ENCODE measurements at places on chromosomes 5 and 9.

GRCh38 chr5:96680759-96681470 is 18.7 kb downstream of the CAST start:
- DNase-seq = no peak

GRCh38 chr9:6413365-6414246 is 607 bp downstream of the UHRF2 start:
- no peak for DNase-seq

DNA sequence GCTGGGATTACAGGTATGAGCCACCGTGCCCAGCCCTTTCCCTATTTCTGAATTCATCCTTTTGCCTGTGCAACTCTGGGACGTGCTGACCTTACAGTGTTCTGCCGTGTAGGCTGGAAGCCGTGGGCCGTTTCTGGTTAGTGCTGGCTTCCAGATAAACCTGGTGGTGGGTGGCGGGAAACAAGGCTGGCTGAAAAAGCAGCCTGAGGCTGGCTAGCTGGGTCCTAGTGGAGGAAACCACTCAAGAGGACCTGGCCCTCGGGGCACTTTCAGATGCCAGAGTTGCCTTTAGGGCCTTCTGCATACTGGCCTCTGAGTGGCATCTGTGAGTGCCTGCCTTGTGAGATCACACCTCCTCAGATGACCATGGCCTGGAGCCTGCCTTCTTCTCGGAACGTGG is 26.9 kb downstream of the GALNT12 start:
- DNase-seq = no peak

DNA sequence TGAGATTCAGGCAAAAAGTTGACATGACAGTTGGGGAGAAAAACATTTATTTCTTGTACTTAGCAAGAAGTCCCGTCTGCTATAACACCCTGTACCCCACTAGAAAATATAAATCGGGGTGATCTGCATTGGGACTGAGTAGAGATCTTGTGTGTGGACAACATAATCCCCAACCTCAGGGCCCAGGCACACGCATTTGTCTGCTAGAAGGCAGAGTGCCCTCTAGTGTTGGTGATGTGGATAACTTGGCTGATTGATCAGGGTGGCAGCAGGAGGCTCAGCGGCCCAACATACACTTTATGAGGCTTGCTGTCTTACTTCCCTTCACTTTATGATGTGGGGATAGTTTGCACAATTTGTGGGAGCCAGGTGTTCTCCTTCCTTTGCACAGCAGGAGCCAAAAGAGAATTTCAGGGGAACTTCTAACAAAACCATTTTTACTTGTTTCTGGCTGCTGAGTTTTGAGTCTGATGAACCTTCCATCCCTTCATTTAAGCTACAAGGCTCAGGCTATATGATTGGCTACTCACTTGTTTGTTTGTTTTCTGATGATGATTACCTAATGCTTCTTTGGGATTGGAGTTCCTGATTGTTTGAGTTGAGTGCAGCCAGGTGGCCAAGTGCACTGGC is 263.2 kb downstream of the DMAC1 start:
- peak; percentile 33 for DNase-seq

DNA sequence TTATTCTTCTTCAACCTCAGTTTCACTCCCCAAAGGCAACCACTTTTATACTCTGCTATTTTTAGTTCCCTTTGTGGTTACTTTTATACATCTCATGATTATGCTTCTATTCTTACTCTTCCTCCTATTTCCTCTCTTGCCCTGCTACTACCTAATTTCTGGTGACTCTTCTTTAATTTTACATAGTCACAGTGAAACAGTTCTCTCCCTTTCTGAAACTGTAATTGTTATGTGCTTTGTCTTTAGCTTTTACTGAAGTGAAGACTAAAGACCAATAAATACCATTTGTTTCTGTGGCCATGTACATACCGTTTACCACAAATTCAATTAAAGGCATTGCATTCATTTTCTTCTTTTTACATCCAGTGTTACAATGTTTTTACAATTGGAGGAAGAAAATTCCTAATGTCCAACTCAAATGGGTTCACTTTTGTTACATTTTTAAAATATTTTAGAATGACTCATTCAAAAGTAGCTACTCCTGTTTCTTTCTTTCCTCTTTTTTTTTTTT is 410.6 kb downstream of the PSAT1 start:
- peak; percentile 51 for DNase-seq

GRCh38 chr5:71699751-71700150 is 19.3 kb upstream of the CARTPT start:
- DNase-seq = no peak

DNA sequence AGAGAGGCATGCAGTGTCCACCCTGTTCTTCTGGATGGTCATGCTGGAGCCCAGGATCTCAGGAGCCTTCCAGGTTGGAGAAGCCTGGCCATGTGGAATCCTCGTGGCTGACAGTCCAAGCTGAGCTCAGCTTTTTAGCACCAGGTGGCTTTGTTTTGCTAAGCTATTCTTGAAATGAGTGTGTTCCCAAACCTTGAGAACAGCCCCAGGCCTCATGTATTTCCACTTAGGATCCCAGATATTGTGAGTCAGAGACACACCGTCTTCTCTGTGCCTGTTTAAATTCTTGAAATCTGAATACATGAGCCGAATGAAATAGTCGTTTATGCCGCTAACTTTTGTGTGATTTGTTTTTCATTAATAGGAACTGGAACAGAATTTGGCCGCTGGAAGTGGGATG is 61.2 kb downstream of the IRX2 start:
- no peak for DNase-seq

DNA sequence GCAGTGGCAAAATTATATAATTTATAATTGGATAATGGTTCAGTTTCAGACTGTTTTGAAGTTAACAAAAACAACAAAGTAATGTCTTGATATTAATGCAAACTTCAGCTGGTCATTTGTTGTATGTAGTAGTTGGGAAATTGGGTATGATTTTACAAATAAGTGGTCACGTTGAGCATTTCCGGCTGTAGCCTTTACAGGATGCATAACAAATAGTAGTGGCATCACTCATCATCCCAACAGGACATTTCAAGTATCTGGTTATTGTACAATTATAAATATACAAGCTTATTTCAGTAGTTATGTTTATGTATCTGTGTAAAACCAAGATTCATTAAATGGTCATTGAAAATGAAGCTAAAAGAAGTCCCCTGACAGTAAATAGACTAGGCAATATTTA is 72.9 kb downstream of the SMIM15 start:
- DNase-seq = no peak

GRCh38 chr9:91017245-91017644 is 215.6 kb downstream of the SYK start:
- DNase-seq = no peak

GRCh38 chr5:83401775-83402174 is 69.8 kb upstream of the VCAN start:
- no peak for DNase-seq

GRCh38 chr9:121658166-121658565 is 6.7 kb downstream of the DAB2IP start:
- no peak for DNase-seq

DNA sequence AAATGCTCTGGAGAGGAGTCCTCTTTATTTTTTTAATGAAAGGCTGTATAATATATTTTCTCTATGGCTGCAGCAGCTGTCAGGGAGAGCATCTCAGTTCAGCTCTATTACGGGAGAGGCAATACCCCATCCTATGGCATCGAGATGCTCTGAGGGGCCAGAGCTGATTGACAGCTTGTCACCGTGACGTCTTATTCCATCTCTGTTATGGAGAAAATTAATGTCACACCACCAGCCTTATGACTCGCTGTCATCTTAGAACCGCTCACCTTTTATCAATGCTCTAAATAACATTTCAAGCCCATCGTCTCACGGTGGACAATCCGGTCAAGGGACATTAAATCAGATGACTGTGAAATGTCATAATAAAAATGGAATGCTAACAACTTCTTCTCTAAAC is 273.5 kb downstream of the SLF1 start:
- no peak for DNase-seq

DNA sequence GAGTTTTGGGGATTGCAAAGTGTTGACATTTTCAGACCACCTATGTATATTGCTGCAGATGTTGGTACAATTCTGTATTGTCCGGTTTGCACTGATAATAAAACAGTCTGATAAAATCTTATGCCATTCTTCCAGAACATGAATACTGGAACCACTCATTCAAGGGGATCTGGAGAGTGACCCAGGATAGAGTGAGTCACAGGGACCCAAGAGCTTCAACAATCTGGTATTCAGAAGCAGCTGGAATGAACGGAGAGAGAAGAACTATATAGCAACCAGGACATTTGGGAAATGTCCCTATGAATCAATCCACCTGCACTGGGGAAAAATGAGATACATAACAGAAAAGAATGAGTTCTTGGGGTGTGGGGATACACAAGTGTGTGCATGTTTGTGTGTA is 73.3 kb downstream of the SH3TC2 start:
- DNase-seq = no peak

GRCh38 chr9:456365-456764 is 241.7 kb downstream of the DOCK8 start:
- no peak for DNase-seq

GRCh38 chr5:66021585-66021984 is 95.2 kb downstream of the ERBIN start:
- DNase-seq = no peak

- no peak for DNase-seq
Measured at GRCh38 chr5:128684961-128685360, 146.9 kb upstream of the FBN2 start.

DNA sequence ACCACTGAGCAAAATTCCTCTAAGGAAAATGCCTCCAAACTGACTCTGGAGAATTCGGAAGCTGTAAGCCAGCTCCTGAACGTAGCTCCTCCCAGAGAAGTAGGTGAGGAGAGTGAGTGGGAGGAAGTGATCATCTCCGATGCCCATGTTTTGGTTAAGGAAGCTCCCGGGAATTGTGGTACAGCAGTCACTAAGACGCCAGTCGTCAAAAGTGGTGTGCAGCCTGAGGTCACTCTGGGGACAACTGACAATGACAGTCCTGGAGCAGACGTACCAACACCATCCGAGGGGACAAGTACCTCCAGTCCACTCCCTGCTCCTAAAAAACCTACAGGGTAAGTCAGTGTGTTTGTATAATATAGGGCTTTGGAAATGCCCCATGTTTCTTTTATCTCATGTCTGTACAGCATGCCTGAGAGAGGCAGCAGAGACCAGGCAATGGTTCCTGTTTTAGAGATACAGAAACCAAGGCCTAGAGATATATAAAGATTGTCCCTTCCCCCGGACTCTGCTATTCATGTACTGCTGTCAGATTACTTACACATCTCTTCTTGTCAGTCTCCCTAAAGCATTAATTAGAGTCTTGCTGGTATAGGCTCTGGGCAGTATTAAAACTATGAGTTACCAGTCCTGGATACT is 23.9 kb downstream of the HMGXB3 start:
- DNase-seq = no peak

- no peak for DNase-seq
Measured at GRCh38 chr5:124920909-124921666, 174.6 kb upstream of the ZNF608 start.

DNA sequence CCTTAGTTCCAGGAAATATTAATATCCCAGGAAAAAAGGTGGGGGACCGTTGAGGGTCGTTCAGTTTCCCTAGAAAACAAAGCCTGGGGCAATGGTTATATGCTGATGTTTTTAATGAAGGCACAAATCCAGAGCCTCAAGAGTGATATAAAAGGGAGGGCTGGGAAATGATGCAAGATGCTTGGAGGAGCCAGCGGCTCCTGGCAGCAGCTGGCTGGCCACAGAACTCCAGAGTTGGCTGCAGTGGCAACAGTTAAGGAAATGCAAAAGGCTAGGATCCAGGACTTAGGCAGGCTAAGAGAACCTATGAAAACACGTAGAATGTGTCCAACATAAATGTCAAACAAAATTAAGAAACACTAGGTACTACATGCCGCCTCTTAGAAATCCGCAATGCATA is 31.0 kb upstream of the B4GALT1 start:
- DNase-seq = no peak

DNA sequence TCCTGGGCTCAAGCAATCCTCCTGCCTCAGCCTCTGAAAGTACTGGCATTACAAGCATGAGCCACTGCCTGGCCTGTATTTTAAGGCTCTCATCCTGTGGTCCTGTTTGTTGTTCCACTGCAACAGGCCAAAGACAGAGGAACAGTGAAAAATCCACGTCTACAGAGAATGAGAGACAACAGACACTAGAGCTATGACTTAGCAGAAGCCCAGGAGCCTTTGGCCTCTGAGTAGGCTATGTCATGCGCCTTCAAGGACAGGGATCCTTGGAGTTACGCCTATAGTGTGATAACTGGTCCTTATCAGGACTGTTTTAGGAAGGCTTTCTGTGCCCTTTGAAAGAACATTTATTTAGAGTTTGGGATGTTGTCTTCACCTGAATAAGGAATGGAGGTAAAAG is 10.5 kb downstream of the POC5 start:
- no peak for DNase-seq

GRCh38 chr5:126624534-126624933 is 23.8 kb downstream of the PHAX start:
- peak; percentile 55 for DNase-seq

DNA sequence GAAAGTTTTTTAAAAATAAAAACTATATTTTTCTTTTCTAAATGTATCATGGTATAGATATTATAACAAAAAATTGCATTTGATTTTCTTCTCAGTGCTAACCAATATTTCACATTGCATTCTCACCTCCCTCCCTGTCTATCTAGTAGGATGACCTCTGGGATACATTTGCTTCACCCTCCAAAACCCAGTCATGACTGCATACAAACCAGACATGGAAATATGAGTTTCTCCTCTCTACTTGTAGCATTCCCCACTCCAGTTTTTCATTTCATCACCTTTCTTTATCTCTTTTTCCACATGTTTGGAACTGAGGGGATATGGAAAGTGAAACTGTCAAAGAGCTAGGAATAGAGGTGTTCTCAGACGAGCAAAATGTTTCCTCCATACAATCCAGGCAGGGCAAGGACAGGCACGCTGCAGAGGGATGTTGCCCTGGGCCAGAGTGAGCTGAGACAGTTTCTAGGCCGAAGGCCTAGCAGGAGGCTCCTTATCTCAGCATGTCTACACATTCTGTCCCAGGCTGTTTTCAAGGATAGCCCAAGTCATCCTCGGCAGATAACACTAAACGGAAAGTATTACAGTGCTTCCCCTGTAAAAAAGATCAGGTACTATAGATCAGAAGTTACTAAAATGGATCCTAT is 46.7 kb downstream of the MEF2C start:
- DNase-seq = no peak

DNA sequence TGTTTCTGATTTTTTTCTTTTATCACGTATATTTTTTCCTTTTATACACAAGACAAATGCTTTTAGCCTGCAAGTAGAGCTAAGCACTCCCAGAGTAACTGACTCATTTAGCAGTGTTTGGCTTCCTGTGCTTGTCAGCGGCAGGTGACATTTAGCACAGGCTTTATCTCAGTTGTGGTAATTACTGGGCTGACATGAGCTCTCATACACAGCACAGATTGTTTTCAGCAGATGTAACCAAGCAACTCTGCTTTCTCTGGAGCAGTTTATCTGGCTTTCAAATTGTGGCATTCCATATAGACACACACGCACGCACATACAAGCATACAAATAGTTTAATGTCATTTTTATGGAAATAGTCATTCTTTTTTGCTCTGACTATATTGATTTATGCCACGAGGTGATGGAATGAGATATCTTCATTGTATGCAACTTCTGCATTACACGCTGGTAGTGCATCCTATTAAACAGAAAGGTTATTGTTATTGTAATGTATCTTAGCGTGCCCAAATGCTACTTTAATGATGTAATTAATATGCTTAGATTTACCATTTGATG is 379.0 kb upstream of the GRAMD2B start:
- peak; percentile 99 for DNase-seq
